Activated naive CD4-positive, alpha-beta T cell (primary cell): ENCODE measurements at places on chromosomes 11 and 22.

DNA sequence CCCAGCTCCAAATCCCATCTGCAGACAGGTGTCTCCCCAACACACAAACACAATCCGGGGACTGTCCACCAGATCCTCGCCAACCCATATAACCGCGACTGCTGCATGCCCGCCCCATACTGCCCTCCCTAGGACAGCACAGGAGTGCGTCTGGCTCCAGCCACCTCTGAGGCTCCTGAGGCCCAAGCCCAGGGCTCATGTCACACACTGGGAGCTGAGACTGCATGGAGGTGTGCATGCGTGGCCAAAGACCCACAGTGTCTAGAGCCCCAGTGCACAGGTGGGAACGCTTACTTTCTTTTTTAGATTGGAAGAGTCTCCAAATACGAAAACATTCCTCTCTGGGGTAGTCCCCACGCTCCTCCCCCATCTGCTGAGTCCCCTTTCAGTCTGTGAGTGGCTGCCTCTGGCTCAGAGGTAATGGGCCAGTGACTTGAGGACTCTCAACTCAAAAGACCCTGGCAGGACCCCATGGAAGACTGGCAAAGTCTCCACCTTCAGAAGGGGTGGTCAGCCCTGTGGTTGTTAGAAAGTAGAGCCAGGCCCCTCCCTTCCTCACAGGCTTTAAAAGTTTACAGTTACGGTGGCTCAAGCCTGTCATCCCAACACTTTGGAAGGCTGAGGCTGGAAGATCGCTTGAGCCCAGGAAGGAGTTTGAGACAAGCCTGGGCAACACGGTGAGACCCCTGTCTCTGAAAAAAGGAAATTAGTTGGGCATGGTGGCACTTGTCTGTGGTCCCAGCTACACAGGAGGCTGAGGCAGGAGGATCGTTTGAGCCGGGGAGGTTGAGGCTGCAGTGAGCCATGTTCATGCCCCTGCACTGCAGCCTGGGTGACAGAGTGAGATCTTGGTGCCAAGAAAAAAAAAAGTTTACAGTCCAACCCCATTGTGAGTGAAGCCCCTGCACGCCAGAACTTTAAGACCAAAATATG lies 2.3 kb downstream of the CBX7 start:
- DNase-seq, result no peak

GRCh38 chr22:49413146-49413545 lies 414.5 kb downstream of the BRD1 start:
- DNase-seq, result no peak

- no peak for DNase-seq
Measured at GRCh38 chr11:78022397-78023396, at the start of gene KCTD14. Gene KCTD14, minus strand, starts transcription at chr11:78023276. Its CDS starts 27 bp downstream, at chr11:78023249.

DNA sequence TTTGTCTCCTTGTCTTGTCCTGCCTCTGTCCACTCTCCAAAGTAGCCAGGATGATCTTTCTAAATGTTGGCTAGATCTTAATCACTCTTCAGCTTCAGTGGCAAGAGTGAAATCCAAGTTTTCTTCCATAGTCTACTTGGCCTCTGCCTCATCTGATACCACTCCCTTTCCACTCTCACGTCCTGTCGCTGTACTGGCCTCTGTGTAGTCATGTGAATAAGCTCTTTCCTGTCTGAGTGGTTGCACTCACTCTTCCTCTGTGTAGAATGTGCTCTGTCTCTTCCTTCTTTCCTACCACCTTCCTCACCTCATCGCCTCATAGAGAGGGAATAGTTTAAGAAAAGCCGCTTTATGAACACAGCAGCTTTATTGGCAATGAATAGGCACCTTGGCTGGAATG lies 86.5 kb downstream of the WNT11 start:
- DNase-seq, result no peak

DNA sequence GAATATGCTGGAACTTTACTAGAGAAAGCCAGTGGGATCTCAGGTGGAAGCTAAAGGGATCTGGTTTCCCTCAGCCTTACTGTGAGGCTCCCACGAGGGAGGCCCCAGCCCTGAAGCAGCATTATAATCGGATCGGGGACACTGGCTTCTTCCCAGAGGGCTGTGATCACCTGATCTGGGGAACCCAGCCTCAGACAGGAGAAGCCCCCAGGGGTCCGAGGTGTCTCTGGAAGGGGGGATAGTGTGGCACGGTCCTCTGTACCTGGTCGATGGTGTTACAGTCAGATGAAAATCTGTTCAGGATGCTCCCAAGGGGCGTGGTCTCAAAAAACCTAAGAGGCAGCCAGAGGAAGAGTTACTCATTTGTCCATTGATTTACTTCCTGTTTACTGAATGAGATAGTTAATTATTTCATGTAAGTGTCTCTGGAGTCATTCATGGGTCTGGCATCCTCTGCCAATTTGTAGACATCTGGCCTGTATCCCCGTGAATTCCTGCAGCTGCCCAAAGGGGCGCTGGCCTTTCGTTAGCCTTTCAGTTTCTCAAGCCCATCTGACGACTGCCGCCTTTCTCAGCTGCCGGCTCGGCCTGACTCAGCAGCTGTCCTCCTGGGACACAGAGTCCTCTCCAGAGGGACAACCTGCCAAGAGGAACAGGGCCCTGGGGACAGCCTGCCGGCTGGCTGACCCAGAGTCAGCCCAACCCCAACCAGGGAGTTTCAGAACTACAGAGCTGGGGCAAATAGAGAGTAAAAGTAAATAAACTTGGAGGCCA lies 17.0 kb upstream of the KCNJ11 start:
- DNase-seq, result no peak

- no peak for DNase-seq
Measured at GRCh38 chr22:40422558-40423309, 52.3 kb downstream of the SGSM3 start.

- DNase-seq, result no peak
Measured at GRCh38 chr22:36595154-36595553, 66.2 kb upstream of the EIF3D start.

DNA sequence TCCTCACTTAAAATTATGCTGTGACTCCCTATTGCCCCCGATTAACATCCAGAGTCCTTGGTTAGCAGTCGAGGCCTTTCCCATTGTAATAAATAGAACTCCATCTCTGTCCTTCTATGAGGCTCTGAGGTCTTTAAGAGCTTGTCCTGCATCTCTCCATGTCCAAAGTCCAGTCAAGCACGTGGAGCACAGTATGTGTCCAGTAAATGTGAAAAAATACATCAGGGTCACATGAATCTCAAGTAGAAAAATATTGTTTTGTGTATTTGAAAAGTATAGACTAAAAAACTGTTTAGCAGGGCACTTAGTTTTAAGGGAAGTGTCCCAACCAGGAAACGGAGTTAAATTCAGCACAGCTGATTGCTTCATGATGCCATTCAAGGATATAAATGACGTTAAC lies 298.8 kb upstream of the TENM4 start:
- no peak for DNase-seq

GRCh38 chr11:10388574-10388973 lies 66.5 kb upstream of the AMPD3 start:
- DNase-seq, result no peak

- no peak for DNase-seq
Measured at GRCh38 chr11:132607575-132607974, 924.7 kb downstream of the OPCML start.

DNA sequence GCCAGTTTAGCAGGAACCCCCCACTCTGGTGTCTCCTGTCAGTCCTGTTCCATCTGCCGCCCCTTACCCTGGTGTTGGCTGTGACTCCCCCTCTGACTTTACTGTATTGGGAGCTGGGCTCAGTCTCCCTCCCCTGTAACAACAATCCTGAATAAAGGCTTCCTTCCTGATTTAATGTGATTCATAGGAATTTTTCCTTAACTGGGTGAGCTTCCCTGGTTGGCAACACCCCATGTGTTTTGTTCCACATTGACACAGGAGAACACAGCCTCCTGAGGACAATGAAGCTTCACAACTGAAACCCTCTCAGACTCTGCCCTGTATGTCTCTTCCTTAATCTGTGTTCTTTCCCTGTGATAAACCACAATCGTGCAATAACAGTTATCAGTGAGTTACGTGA lies 8.4 kb downstream of the APOL4 start:
- DNase-seq, result no peak

DNA sequence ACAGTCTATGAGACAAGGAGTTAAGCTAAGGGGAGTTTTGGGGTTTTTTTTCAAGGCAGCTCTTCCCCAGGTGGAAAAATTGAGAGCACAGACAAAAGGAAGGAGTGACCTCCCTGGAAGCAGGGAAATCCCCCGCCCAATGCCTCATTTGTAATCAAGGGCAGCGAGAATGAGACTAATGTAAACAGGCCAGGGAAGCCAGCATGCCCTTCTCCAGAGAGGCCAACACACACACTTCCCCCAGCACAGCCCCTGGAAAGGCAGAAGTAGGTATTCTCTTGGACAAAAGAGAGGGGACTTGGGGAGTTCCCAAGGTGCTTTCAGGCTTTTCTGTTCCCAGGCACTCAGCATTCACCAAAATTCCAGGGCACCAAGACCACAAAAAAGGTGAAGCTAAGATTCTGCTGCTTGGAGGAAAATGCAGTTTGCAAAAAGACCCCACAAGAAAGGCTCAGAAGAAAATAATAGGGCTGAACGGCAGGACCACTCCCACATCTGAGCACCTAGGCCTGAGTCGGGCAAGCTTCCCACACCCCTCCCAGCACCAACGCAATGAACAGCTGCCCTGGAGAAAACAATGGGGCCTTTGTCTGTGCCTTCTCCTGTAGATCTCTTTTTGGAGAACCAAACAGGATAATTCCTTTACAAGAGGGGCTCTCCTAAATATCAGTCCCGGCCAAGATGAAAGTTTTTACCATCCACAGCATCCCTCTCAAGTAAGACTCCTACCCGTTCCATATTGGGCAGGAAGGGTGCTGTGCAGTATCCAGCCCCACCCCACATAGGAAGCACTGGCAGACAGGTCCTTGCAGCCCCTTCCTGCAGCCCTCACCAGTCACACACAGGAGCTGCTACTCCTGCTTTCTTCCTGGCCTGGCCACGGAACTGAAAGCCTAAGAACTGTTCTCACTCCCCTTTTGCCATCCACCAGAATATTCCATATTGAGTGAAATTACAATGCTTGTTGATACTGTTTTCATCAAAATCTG lies 70.7 kb upstream of the AKIP1 start:
- DNase-seq, result no peak

DNA sequence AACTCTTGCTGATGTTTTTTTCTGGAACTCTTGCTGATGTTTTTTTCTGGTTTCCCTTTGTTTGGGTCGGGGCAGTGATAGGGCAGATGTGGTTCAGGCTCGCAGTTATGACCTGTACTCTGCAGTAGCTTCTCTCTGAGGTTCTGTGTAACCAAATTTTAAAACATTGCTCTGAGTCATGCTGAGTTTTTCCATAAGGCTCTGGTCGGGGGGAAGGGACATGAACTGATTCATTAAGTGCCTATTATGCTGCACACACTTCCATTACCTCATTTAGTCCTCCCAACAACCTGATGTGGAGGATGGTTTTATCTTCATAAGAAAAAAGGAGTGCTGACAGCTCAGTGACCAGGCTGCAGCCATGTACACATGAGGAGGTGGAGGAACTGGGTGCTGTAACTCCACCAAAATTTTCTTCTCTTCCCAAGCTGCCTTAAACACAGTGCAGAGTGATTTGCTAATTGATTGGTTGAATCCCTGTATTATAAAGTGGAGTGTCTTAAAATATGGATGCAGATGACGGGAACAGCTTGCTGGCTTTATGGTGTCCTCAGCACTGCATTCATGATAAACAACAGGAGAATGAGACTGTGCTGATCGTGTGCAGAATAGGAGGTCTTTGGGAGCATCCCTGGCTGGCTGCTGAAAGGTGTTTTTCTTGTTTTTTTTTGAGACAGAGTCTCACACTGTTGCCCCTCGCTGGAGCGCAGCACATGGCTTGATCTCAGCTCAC lies 19.1 kb downstream of the TNRC6B start:
- no peak for DNase-seq

GRCh38 chr22:28980326-28980725 lies 81.3 kb downstream of the C22orf31 start:
- no peak for DNase-seq

GRCh38 chr22:40239345-40239683 lies 61.6 kb downstream of the TNRC6B start:
- no peak for DNase-seq

DNA sequence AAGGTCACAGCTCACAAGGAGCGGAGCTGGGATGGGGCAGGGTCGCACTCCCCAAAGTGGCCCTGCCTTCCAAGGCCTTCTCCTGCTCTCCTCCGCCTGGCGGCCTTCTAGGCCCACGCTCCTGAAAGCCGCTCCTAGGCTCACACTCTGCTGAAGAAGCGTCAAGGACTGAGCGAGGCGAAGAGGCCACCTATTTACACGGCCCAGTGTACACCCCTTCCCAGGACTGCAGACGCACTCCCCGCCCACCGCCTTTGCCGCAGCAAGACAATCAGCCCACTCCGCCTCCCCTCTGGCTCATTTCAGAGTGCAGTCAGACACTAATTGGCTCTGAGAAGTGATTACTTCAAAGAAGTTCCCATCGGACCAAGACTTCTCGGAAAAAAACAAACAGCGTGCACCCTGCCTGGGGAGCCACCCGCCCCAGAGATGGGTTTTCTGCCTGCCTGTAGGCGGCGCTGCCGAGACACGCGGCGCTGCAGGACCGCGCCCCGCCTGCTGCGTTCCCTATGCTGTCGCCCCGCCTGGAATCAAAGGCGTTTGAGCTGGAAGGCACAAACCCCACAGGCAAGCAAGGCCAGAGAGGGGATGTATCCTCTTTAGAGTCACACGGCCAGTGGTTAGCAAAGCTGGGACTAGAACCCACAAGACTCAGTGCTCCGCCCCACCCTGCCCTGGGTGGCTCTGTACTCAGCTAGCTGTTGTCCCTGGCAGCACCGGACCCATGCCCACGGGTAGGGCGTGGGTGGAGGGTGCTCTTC lies 414.8 kb downstream of the BUD13 start:
- no peak for DNase-seq

DNA sequence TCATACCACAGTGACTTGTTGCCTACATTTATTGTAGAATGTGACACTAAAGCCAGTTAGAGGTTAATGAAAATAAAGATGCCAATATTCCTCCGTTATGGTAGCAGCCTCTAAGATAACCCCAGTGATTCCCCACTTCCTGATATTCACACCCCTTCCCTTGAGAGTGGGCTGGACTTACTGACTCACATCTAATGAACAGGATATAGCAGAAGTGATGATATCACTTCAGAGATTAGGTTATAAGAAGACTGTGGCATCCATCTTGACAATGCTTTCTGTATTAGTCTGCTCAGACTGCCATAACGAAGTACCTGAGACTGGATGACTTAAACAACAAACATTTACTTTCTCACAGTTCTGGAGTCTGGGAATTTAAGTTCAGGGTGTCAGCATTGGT lies 149.6 kb upstream of the MTNR1B start:
- no peak for DNase-seq

DNA sequence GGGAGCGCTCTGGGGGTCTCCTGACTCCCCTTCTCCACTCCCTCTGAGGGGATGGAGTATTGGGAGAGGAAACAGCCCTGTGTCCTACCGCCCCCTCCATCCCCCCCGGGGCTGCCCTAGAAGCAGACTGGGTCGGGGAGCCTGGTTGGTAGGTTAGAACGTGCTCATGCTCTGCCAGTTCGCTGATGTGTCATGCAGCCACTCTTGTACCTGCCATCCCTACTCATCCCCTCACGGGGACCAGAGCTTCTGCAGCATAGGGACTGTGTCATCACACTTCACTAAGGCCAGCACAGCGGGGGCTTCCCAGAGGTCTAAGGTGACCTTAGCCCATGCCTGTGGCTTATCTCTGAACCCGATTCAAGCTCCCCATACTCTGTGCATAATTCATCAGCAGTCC lies 4.7 kb downstream of the KCNJ1 start:
- no peak for DNase-seq

- DNase-seq, result no peak
Measured at GRCh38 chr11:108824545-108824944, 159.7 kb downstream of the DDX10 start.
